ENCODE measurements at places on chromosomes 12 and 14.

- no peak for DNase-seq
These were observed 4.3 kb downstream of the GOLT1B start for GRCh38 chr12:21505888-21506287.

GRCh38 chr14:32985866-32986265, 47.2 kb downstream of the NPAS3 start:
- DNase-seq, result no peak

DNA sequence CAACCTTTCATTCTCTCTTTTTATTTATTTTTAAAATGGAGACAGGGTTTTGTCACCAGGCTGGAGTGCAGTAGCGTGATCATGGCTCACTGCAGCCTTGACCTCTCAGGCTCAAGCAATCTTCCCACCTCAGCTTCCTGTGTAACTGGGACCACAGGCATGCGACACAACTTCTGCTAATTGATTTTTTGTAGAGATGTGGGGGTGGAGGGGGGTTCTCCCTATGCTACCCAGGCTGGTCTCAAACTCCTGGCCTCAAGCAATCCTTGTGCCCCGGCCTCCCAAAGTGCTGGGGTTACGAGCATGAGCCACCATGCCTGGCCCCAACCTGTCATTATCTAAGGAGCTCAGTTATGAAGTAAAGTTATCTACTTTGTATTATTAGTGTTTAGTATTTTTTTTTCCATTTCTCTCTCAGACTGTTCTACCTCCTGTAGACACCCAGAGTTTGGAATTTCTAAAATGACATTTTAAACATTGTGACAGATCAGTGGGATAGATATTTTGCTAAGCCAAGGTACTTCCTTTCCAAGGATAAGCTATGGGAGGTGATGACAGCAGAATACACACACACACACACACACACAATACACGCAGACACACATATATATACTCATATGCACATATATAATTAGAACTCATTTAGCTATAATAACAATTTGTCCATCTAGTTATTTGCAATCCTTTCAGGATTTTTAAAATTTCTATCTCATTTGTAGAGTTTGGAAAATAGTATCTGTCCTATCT, 2.1 kb upstream of the USP44 start:
- DNase-seq, result peak; percentile 63

DNA sequence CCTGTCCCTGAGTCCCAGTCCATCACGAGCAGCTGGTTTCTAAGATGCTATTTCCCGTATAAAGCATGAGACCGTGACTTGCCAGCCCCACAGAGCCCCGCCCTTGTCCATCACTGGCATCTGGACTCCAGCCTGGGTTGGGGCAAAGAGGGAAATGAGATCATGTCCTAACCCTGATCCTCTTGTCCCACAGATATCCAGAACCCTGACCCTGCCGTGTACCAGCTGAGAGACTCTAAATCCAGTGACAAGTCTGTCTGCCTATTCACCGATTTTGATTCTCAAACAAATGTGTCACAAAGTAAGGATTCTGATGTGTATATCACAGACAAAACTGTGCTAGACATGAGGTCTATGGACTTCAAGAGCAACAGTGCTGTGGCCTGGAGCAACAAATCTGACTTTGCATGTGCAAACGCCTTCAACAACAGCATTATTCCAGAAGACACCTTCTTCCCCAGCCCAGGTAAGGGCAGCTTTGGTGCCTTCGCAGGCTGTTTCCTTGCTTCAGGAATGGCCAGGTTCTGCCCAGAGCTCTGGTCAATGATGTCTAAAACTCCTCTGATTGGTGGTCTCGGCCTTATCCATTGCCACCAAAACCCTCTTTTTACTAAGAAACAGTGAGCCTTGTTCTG, 41.6 kb downstream of the DAD1 start:
- no peak for DNase-seq

DNA sequence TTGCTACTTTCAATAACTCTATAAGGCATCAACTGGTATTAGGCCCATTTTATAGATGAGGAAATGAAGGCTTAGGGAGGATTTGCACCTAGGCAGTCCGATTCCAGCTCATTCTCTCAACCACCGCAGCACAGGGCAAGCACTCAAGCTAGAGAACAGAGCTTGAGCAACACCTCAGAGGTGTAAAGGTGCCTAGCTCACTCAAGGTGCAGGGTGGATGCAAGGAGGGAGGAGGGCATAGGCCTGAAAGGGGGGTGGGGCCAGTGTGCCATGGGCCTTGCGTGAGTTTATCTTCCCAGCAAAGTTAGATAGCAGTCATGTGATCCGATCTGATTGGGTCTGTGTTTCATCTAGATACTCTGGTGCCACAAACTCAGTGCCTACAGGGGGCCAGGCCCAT, 10.2 kb upstream of the EMP1 start:
- DNase-seq, result no peak

DNA sequence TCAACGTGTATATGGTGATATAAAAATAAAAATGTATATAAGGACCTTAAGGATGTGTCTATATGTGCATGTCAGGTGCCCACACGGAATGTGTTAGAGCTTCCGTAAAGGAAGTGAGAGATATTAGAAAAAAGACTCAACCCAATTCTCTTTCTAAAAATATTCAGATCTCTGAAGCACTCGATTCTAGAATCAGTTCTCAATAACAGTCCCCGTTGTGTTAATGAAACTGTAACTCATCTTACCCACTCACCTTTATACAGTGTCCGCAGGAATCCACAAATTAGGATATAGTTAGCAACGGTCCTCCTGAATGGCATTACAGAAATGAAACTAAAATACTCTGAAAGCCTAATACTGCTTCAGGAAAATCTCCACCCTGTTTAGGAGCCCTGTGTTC, 29.3 kb downstream of the GRIN2B start:
- DNase-seq, result no peak

GRCh38 chr14:95183532-95184412, 26.4 kb upstream of the DICER1 start:
- DNase-seq, result no peak

DNA sequence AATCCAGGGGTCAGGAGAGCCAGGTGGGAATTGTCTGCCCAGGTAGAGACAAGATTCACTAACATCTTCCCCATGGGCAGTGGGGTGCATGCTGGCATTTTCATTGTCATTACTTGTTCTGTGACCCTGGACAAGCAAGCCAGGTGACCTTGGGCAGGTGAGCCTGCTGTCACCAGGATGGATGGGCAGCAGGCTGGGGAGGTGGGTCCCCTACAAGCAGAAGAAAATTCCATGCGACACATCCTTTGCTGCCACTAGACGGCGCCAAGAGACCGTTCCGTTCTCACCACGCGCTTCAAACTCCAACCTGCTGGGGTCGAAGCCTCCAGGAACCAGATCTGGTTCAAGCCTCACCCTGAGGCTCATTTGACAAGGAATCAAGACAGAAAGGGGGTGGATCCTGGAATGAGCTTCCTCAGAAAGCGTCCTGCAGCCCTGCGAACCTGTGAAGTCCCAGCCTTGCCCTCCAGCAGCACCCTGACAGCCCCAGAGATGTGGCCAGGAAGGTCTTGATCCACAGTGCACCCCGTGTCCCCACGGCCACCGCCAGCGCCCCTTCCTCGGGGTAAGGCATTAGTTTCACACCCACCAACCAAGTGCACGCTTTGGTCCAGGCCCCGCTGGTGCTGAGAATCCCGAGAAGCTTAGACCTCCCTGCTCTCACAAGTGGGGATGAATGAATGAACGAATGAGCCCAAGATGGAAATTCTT, 3.2 kb upstream of the DYNC1H1 start:
- peak; percentile 82 for DNase-seq

DNA sequence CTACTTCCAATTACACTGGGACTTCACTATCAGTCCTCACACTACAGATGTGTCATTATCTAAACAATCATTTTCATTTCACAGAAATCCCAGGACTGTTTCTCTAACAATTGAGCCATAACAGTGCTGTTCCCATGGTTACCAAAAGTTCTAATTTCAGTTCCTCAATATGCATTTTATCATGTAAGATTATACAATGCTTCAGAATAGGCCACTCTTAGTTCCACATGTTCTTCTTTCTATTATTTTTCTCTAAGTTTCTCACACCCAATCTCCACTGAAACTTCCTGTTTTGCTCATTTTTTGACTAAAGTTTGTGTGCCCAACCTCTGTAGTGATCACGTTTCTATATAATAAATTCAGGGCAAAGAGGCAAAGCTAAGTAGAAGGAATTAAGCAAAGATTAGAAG, 185.8 kb downstream of the DUSP6 start:
- no peak for DNase-seq

GRCh38 chr12:58883576-58884334, 36.5 kb downstream of the LRIG3 start:
- DNase-seq, result no peak

DNA sequence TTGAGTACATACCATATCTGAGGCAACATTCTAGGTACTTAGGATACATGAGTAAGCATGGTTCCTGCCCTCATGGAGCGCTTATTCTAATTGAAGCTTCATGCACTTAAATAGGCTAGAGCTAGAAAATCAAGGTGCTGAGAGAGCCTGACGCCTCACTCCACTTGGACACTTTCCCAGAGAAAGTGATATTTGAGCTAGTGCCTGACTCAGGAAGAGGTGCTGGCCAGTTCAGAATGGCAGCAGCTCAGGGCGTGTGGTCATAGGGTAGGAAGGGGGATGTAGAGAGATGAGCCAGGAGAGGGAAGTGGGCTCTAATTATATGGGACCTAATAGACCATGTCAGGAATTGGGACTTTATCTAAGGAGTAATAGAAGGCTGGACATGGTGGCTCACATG, 33.3 kb downstream of the TULP3 start:
- no peak for DNase-seq

Measured in HL-60 (cell line).